CD8-positive, alpha-beta memory T cell (primary cell): ENCODE measurements at places on chromosomes 16 and 17.

DNA sequence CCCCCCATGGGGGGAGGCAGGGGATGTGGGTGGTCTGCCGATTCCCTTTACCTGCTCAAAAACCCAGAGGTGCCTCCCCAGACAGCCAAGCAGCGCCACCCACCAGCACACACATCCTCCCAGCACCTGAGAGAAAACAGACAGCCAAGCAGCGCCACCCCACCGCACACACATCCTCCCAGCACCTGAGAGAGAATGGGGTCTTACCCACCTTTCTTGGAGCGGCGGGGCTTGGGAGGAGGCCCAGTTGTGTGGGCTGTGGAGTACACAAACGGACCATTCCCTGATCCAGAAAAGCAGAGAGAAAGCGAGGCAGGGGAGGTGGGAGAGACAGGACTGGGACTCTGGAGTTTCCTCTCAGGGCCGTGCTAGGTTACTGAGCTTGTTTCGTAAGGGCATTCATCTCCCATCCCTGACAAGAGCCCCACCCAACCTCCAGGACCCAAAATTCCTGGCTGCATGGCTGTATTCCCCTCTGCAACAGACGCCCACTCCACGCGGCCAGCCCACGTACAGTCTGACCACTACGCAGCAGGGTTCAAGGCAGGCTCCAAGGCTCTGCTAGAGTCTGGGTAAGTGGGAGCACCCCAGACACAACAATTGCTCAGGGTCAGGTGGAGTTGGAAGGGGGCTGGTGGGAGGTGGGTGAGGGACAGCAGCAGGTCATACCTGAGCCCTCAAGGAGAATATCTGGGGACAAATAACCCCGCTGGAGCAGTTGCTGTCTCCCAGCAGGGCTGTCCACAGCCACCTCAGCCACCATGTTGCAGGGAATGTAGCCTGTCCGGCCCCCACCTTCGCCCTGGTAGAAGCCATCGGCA is 22.3 kb downstream of the TSPOAP1 start:
- no peak overlapping the region for H3K4me3 ChIP-seq
- peaks cover 7% of the 10 kb centered on the region for H3K36me3 ChIP-seq
- no peak for DNase-seq
- H3K27ac ChIP-seq: no peak overlapping the region

- H3K4me1 ChIP-seq: peaks cover 11% of the 10 kb centered on the region
- H3K27me3 ChIP-seq: no peaks in the 10 kb centered on the region
- H3K4me3 ChIP-seq: no peak overlapping the region
- H3K27ac ChIP-seq: no peak overlapping the region
These were observed 90.4 kb downstream of the STH start for GRCh38 chr17:46089389-46089965.

DNA sequence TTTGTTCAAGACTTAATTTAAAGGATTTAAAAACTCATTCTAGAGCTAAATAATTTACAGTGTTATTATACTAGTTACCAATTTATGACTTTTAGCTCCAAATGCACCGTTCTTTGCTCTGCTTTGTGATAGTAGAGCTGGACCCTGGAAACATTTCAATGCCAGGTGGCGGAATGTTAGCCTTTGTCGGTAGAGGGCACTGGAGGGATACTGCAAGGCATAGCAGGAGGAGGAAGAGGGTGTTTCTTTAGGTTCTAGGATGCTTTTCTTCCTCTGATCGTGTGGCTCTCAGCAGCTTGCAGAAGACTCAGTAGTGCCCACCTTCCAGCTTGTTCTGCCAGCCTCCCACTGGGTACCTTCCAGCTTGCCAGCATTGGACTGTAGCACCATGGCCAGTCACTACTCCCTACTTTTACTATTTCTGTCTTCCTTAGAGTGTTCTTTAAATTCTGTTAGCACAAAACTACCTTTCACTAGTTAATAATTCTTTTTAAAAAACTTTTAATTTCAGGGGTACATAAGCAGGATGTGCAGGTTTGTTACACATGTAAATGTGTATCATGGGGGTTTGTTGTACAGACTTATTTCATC is 325.3 kb downstream of the UTP18 start:
- H3K4me1 ChIP-seq: no peaks in the 10 kb centered on the region
- no peaks in the 10 kb centered on the region for H3K36me3 ChIP-seq
- no peak overlapping the region for H3K27ac ChIP-seq
- H3K4me3 ChIP-seq: no peak overlapping the region

DNA sequence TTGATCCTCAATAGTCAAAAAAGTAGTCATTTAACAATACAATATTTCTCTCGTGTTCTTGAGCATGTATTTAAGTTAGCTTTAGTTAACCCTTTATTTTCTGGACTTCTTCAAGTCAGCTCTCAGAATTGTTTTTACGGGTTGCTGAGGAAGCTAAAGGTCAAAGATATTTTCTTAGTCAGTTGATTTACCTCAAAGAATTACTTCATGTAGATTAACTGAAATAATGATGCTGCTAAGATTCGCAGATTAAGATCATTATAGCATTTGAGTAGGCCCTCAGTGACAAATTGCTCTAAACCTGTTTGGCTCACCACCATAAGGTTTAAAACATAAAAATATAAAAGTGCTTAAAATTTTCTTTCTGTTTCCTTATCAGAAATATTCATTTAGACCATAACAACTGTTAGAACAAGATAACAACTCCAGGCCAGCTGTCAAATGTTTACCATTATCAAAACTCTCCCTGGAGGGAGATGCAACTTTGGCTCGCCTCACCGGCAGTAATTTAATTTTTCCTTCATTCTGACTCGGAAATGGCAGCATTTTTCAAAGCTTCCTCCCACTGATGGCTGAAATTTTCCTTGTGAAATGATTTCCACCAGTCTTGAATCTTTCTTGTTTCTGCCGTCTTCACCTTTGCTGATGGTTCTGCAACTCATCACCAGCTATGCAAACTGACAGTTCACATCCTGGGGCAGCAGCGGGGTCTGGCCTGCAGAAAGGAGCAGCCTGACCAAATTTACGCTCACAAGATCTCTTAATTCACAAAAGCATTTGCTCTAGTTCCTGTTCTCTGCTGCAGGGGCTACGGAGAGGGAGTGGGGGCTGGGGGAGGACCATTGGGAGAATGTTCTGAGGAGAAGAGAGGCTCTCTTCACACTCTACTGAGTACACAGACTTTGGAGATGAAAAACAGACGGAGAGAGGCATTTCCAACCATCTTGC is 254.8 kb upstream of the TBX2 start:
- no peaks in the 10 kb centered on the region for H3K27me3 ChIP-seq
- H3K4me3 ChIP-seq: no peak overlapping the region
- H3K27ac ChIP-seq: peak overlapping the region; percentile 14
- peaks cover 3% of the 10 kb centered on the region for H3K4me1 ChIP-seq

- no peaks in the 10 kb centered on the region for H3K27me3 ChIP-seq
- H3K27ac ChIP-seq: no peak overlapping the region
- no peaks in the 10 kb centered on the region for H3K4me1 ChIP-seq
- no peak for DNase-seq
- H3K4me3 ChIP-seq: no peak overlapping the region
These were observed 265.6 kb downstream of the CDH13 start for GRCh38 chr16:82892324-82892723.

DNA sequence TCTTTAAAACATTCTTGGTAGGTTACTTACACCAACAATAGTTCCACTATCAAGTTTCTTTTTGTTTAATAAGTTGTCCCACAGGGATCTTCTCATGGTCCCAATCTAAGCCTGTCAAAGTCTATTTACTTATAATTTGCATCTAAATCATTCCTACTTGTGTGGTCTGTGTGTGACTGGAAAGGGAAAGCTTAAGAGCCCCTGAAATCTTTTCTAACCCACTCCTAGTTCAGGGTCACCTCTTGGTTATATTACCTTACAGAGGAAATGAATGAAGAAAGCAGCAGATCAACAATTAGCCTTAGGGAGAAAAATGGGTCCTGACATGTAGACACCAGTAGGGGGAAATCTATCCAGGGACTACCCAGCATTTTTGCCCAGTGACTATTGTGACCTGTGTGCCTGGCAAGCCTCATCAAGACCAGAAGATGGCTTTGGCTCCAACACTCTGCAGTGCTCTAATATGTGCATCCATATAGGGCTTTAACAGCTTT is 110.4 kb upstream of the HAS3 start:
- H3K36me3 ChIP-seq: no peaks in the 10 kb centered on the region
- no peak for DNase-seq
- no peak overlapping the region for H3K27ac ChIP-seq
- H3K4me3 ChIP-seq: no peak overlapping the region
- no peaks in the 10 kb centered on the region for H3K4me1 ChIP-seq

GRCh38 chr17:40068917-40069750 is 6.4 kb downstream of the THRA start:
- peaks cover 82% of the 10 kb centered on the region for H3K4me1 ChIP-seq
- DNase-seq: peak; percentile 66
- no peaks in the 10 kb centered on the region for H3K36me3 ChIP-seq

- H3K27ac ChIP-seq: peak overlapping the region; percentile 78
- no peaks in the 10 kb centered on the region for H3K36me3 ChIP-seq
- H3K4me1 ChIP-seq: peaks cover 10% of the 10 kb centered on the region
- H3K4me3 ChIP-seq: no peak overlapping the region
These were observed 152.7 kb upstream of the GSE1 start for GRCh38 chr16:85460252-85461021.

- no peaks in the 10 kb centered on the region for H3K36me3 ChIP-seq
- no peak for DNase-seq
- no peaks in the 10 kb centered on the region for H3K4me1 ChIP-seq
- no peak overlapping the region for H3K4me3 ChIP-seq
These were observed 1.8 kb downstream of the CNTNAP4 start for GRCh38 chr16:76278980-76279379.

- DNase-seq: no peak
- H3K4me1 ChIP-seq: peaks cover 5% of the 10 kb centered on the region
- no peaks in the 10 kb centered on the region for H3K36me3 ChIP-seq
- H3K27ac ChIP-seq: no peak overlapping the region
These were observed 16.9 kb downstream of the PLCG2 start for GRCh38 chr16:81796035-81796434.

- H3K4me3 ChIP-seq: no peak overlapping the region
- DNase-seq: no peak
- H3K4me1 ChIP-seq: no peaks in the 10 kb centered on the region
- H3K36me3 ChIP-seq: no peaks in the 10 kb centered on the region
- H3K27me3 ChIP-seq: no peaks in the 10 kb centered on the region
- no peak overlapping the region for H3K27ac ChIP-seq
These were observed 5.8 kb downstream of the PIPOX start for GRCh38 chr17:29048440-29049368.

GRCh38 chr17:74371653-74372147 is 4.4 kb downstream of the GPR142 start:
- no peak overlapping the region for H3K27ac ChIP-seq
- H3K4me3 ChIP-seq: no peak overlapping the region
- H3K4me1 ChIP-seq: peaks cover 19% of the 10 kb centered on the region
- H3K27me3 ChIP-seq: no peaks in the 10 kb centered on the region
- DNase-seq: no peak
- no peaks in the 10 kb centered on the region for H3K36me3 ChIP-seq
